Stimulated activated CD8-positive, alpha-beta memory T cell treated with anti-CD3 and anti-CD28 coated beads, Interleukin-4, amount 100 ng/mL, for 1 hour (primary cell): ENCODE measurements at places on chromosomes 11 and 22.

- DNase-seq, result no peak
Observed at GRCh38 chr11:72771507-72771906, 19.3 kb upstream of the ARAP1 start.

GRCh38 chr11:118184784-118185579 is 8.5 kb upstream of the SCN2B start:
- no peak for DNase-seq

- no peak for DNase-seq
Observed at GRCh38 chr22:31367426-31367825, 21.3 kb upstream of the PATZ1 start.

DNA sequence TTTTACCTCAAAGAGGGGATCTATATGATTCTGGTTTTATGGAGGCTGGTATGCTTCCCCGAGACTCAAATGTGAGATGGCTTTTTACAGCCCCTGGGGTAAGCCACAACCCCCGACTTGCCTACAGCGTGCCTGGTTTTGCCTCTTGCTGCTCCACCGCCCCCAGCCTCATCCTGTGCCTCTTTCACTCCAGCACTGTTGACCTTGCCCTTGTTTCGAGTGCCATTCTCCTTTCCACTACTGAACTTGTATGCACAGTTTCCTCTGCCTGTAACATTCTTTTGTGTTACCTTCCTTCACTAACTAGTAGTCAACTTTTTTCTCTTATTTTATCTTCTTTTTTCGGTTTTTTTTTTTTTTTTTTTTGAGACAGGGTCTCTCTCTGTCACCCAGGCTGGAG is 219.0 kb upstream of the ZBED5 start:
- DNase-seq, result no peak

DNA sequence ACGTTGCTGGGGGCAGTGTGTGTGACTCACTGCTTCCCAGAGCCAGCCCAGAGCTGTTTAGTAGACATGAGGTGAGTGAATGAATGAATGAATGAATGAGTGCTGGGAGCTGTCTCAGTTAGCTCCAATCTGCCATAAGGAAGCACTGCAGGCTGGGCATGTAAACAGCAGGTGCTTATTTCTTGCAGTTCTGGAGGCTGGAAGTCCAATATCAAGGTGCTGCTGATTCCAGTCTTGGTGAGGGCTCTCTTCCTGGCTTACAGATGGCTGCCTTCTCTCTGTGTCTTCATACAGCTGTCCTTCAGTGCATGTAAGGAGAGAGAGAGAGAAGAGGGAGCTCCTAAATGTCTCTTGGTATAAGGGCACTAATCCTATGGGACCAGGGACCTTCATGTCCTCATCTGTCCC is 4.1 kb downstream of the C11orf21 start:
- DNase-seq, result no peak
